Testis (tissue), 5 donors: ENCODE measurements at places on chromosomes 12 and 14. TPM values are rescaled to one million over a fixed set of nuclear protein-coding genes. Genes with fewer than 3 reads are reported as not detected.
A peak's percentile ranks its signal among the peaks of the same experiment; 100 is the strongest.

DNA sequence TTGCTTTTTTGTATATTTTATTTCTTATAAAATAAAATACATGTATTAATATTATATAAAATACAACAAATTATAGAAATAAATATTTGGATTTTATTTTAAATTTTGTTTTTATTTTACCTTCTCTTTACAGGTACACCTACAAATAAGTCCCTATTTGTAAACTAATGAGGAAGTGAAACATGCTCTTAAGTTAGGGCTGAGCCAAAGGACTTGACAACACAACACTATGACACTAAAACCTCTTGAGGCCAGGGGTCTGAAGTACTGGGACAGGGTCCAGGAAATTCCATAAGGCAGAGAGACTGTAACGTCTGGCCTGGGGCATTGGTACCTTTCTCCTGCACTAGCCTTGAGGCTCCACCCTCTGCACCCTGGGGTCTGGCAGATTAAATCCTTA lies 293.2 kb downstream of the FOXN3 start:
- H3K36me3 ChIP-seq: no peaks in the 10 kb centered on the region
- no peaks in the 10 kb centered on the region for H3K27me3 ChIP-seq
- H3K27ac ChIP-seq: no peak overlapping the region
- no peak overlapping the region for H3K4me3 ChIP-seq
- DNase-seq: no peak

DNA sequence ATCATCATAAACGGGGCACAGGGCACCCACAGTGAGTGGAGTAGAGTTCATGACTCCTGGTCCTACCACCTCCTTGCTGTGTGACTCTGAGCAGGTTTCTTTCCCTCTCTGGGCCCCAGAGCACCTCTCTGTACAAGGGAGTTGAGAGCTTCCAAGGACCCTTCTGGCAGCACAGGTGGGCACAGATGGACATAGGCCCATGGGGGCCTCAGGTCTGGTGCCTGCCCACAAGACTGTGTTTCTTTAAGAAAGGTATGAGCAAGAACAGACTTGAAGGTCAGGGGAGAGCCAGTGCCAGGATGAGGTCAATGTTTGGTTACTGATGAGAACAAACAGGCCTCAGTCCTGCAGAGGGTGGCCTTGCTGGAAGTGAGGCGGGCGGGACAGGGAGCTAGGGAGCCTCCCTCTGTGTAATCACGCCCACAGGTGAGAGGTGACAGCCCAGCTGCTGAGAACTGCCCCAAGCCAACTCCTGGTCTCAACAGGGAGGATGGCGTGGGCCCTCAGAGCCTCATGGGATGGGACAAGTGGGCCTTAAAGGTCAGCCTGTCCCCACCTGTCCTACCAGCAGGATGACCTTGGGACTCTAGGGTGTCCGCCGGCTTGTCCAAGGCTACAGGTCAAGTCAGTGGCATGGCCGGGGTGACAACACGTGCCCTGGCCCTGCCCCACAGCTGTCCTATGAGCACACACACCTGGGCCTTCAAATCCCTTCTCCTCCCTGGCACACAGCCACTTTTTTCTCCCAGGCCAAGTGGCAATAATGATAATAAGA lies 49.1 kb downstream of the CCDC85C start:
- H3K27ac ChIP-seq: no peak overlapping the region
- peaks cover 26% of the 10 kb centered on the region for H3K4me1 ChIP-seq
- H3K36me3 ChIP-seq: no peaks in the 10 kb centered on the region
- peak; percentile 62 for DNase-seq

GRCh38 chr12:31117203-31118011 lies 43.7 kb downstream of the DDX11 start:
- H3K4me1 ChIP-seq: peaks cover 21% of the 10 kb centered on the region
- no peaks in the 10 kb centered on the region for H3K27me3 ChIP-seq
- H3K27ac ChIP-seq: no peak overlapping the region
- peak overlapping the region; percentile 41 for H3K4me3 ChIP-seq
- no peaks in the 10 kb centered on the region for H3K36me3 ChIP-seq

DNA sequence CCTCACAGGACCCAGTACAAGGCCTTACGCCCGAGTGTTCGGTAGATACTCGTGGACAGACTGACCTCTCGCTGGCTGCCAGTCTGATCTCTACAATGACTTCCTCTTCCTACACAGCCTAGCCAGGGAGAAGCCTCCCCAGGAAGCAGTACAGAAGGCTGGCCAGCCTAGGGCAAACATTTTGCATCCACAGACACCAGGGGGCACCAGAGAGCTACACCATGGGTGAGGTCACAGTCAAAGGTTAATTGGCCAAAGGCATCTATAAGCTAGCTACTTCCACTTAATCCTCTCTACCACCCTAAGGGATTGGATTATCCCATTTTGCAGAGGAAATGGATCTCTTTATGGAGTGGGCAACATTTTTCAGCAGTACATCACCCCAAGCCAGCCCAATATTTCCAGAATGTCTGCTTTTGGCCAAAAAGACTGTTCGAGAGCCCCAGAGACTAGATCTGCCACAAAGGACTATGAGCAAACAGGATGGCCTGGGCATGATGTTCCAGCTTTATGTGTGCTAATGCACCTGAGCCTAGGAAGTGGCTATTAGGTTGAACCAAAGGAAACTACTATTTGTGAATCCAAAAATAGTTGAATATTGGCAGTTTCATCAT lies 14.6 kb upstream of the PNMA1 start:
- H3K4me3 ChIP-seq: no peak overlapping the region
- peak; percentile 91 for DNase-seq
- H3K27ac ChIP-seq: peak overlapping the region; percentile 66
- peaks cover 62% of the 10 kb centered on the region for H3K4me1 ChIP-seq
- no peaks in the 10 kb centered on the region for H3K27me3 ChIP-seq

GRCh38 chr14:105220699-105221597 lies 27.4 kb upstream of the BTBD6 start:
- H3K36me3 ChIP-seq: no peaks in the 10 kb centered on the region
- no peaks in the 10 kb centered on the region for H3K27me3 ChIP-seq
- no peaks in the 10 kb centered on the region for H3K4me1 ChIP-seq
- no peak overlapping the region for H3K27ac ChIP-seq
- no peak overlapping the region for H3K4me3 ChIP-seq

DNA sequence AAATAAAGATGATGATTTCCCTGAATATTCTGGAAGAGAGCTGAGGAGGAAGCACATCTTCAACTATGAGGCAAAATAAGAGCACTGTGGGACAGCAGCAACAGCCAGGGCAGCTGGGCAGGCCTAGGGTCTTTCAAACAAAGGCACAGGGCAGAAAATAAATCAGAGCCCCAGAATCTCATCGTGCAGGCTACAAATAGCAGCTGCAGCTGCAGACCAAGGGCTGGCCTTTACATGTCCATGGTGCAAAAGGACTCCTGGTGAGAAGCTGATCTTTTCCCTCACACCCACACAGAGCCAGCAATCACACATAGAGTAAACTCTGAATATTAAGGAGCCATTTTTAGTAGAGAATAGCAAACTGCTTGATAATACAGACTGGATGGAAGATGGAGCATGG lies 13.6 kb upstream of the MYBPC1 start:
- H3K4me3 ChIP-seq: no peak overlapping the region
- H3K27ac ChIP-seq: no peak overlapping the region
- no peaks in the 10 kb centered on the region for H3K27me3 ChIP-seq
- no peaks in the 10 kb centered on the region for H3K4me1 ChIP-seq
- DNase-seq: no peak

- no peaks in the 10 kb centered on the region for H3K27me3 ChIP-seq
- H3K4me1 ChIP-seq: peaks cover 4% of the 10 kb centered on the region
- H3K27ac ChIP-seq: no peak overlapping the region
- no peaks in the 10 kb centered on the region for H3K36me3 ChIP-seq
- H3K4me3 ChIP-seq: no peak overlapping the region
Observed at GRCh38 chr12:114671066-114671442, 12.9 kb downstream of the TBX3 start.

DNA sequence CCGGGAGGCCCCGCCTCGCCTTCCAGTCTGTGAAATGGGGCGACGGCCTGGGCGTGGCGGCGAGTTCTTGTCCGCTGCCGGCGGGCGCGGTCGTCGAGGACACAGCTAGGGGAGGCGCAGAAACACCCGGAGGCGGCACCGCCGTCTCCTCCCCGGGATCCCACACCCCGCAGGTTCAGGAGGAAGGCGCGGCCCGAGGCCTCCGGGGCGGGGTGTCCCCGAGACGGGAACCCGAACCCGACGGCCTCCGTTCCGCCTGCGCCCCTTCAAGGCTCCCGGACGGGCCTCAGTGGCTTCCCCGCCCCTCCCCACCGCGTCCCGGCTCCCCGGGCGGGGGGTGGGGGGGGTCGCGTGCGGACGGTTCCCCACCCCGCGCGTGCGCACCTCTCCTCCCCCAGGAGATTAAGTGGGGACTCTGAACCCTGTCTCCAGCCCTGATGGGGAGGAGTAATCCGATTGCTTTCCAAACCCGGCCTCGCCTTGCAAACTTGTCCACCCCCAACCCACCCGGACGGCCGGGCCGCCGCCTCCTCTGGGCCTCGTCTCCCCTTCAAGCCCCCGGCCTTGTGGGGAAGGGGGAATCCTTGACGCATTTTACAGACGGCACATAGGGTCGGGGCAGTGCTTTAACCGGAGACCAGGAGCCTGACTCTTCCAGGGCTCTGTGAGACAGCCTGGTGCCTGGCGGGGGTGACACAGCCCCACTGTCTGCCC lies 35.3 kb upstream of the ANKRD9 start:
- H3K27me3 ChIP-seq: no peaks in the 10 kb centered on the region
- no peak for DNase-seq
- no peaks in the 10 kb centered on the region for H3K36me3 ChIP-seq
- H3K4me1 ChIP-seq: peaks cover 7% of the 10 kb centered on the region

GRCh38 chr12:21301-22189 lies 45.0 kb upstream of the IQSEC3 start:
- peak; percentile 11 for DNase-seq
- no peak overlapping the region for H3K4me3 ChIP-seq
- no peaks in the 10 kb centered on the region for H3K4me1 ChIP-seq
- no peaks in the 10 kb centered on the region for H3K36me3 ChIP-seq

GRCh38 chr14:61726778-61727658 lies 31.7 kb downstream of the HIF1A start:
- H3K27ac ChIP-seq: peak overlapping the region; percentile 21
- no peaks in the 10 kb centered on the region for H3K4me1 ChIP-seq
- DNase-seq: no peak

DNA sequence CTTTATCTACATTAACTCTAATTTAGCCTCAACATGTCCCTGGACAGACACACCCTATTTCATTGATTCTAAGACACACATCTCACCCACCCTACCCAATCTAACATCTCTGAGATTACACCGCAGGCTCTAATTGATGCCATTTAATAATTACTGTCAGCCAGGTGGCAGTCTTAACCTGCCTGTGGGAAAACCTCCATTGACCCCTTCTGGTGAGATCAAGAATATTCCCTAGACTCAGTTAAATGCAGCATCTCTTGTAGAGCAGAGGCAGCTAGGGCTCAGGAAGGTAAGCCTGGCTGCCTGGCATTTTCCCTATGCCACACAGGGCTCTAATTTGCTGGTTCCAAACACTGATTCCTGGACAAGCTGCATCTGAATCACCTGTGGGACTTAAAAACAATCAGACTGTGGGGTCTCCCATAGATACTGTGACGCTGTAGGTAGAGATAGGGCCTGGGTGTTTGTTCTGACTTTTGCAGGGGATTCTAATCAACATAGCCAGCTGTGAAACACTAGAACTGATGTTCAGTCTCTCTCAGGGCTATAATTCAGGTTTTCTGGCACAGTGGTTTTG lies 14.3 kb downstream of the MCRS1 start:
- no peak for DNase-seq
- H3K27me3 ChIP-seq: no peaks in the 10 kb centered on the region
- H3K4me3 ChIP-seq: no peak overlapping the region
- no peaks in the 10 kb centered on the region for H3K36me3 ChIP-seq

DNA sequence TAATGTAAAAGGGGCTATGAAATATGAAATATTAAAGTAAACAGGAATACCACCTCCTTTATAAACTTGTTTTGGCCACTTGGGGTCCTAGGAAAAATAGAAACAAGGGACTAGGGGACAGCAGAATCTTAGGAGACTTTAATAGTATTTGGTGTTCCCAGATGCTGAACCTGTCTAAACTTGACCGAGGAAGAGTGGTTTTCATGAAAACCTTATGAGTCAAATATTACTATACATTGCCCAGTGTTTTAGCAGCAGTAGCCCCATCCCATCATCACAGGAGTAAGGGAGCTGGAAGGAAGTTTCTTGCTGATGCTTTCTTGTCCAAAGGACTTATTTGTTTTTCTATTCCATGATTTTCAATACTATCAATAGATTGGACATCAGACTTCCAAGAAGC lies 177.5 kb upstream of the CAND1 start:
- no peak for DNase-seq
- no peak overlapping the region for H3K4me3 ChIP-seq
- no peaks in the 10 kb centered on the region for H3K4me1 ChIP-seq

GRCh38 chr14:50607181-50607580 lies 47.2 kb downstream of the ATL1 start:
- H3K27ac ChIP-seq: no peak overlapping the region
- DNase-seq: no peak
- no peaks in the 10 kb centered on the region for H3K36me3 ChIP-seq
- H3K27me3 ChIP-seq: no peaks in the 10 kb centered on the region
- H3K4me1 ChIP-seq: no peaks in the 10 kb centered on the region

- no peak overlapping the region for H3K27ac ChIP-seq
- no peaks in the 10 kb centered on the region for H3K36me3 ChIP-seq
- no peak for DNase-seq
- H3K4me1 ChIP-seq: no peaks in the 10 kb centered on the region
- no peak overlapping the region for H3K4me3 ChIP-seq
Observed at GRCh38 chr12:50753232-50753769, 10.6 kb upstream of the ATF1 start.

DNA sequence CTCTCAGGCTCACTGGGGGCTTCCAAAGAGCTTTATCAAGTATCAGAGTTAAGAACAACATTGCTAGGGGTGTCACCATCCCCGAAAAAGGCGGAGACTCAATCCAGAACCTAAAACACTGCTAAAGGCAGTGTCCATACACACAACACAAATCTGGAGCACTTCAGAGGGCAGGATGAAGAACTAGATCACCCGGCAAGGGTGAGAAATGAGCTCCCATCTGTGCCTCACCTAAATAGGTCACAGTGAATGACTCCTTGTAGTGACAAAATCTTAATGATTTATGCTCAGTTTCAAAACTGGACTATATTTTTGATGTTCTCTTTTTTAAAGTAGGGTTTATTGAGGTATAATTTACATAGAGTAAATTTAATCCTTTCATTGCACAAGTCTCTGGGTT lies 25.6 kb downstream of the NIN start:
- H3K4me1 ChIP-seq: peaks cover 3% of the 10 kb centered on the region
- no peaks in the 10 kb centered on the region for H3K27me3 ChIP-seq
- H3K36me3 ChIP-seq: no peaks in the 10 kb centered on the region
- DNase-seq: no peak

- no peaks in the 10 kb centered on the region for H3K27me3 ChIP-seq
- no peak overlapping the region for H3K27ac ChIP-seq
- H3K36me3 ChIP-seq: peaks cover 3% of the 10 kb centered on the region
- H3K4me1 ChIP-seq: no peaks in the 10 kb centered on the region
Observed at GRCh38 chr14:72980863-72981262, 46.0 kb downstream of the ZFYVE1 start.

Gene TAS2R7
- not detected for total RNA-seq

Gene TSPAN19
- 2.4 TPM for total RNA-seq

Gene HOXC6
- total RNA-seq: 1.9 TPM

Gene FGD6
- 13.1 TPM for total RNA-seq

Gene RASSF8
- 93.5 TPM for total RNA-seq

Gene SLC17A8
- 0.37 TPM for total RNA-seq

Gene VRTN
- total RNA-seq: 1.6 TPM

Gene ANHX
- total RNA-seq: 9.6 TPM
